ENCODE measurements at places on chromosomes 16 and 17.
A peak's percentile ranks its signal among the peaks of the same experiment; 100 is the strongest.

DNA sequence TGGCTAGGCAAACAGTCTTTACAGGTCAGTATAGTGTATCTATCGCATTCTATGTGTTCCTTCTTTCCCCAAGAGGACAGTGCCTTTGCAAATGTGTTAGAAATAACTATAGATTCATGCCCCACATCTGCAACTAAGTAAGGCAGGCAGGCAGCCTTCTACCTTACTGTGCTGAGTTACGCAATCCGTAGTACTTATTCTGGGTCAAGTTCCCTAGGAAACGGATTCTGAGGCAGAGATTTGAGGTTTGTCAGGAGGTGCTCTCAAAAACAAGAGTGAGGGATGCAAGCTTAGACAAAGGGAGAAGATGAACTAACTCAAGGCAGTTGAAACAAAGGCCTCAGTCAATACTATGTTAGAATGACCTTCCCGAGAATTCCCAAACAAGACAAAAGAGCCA is 12.7 kb upstream of the ANKFY1 start:
- DNase-seq = peak; percentile 7

- DNase-seq = no peak
Measured at GRCh38 chr17:53490447-53490968, 332.2 kb upstream of the KIF2B start.

- no peak for DNase-seq
Measured at GRCh38 chr17:62809656-62810055, 1.5 kb upstream of the MARCHF10 start.

- no peak for DNase-seq
Measured at GRCh38 chr17:81165246-81166032, at the start of gene PVALEF. PVALEF (plus strand) TSS chr17:81165507; CDS start chr17:81181227, 15,720 bp downstream.

- no peak for DNase-seq
Measured at GRCh38 chr16:80045861-80046260, 445.3 kb upstream of the MAF start.

DNA sequence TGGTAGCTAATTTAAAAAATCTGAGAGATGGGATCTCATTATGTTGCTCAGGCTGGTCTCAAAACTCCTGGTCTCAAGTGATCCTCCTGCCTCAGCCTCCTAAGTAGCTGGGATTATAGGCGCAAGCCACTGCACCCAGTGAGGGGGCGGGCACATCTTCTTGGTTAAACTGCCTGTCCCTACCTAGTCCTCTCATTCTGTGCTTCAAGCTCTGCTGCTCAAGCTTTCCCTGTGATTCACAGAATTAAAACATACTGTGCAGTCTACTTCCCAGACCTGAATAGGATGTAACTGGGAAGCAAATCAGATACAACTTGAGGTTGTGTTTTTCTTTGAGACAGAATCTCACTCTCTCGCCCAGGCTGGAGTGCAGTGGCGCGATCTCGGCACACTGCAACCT is 2.3 kb downstream of the MRPL38 start:
- DNase-seq = no peak

All from fibroblast of skin of left quadriceps (primary cell).